ENCODE measurements at places on chromosomes 3 and 15. TPM values are rescaled to one million over a fixed set of nuclear protein-coding genes. Genes with fewer than 3 reads are reported as not detected.

DNA sequence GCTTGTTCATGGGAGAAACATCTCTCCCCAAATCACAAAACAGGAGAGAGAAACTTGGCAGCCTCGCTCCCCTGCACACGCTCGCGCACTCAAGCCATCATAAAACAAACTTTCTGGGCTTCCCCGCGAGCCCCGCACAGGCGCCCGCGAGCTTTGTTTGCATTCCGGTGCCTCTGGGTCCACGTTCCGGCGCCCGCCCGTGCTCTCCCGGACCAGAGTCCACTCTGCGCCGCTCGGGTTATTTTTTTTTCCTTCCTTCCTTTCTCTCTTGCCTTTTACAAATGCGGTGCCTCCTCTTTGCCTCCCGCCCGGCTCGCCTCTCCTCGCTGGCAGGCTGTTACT lies 363 bp downstream of the MAGI1 start:
- DNase-seq: peak; percentile 56

GRCh38 chr3:32564195-32564594 lies 6.5 kb downstream of the DYNC1LI1 start:
- no peak for DNase-seq

GRCh38 chr3:63943678-63944077 lies 31.5 kb upstream of the SCAANT1 start:
- DNase-seq: no peak

DNA sequence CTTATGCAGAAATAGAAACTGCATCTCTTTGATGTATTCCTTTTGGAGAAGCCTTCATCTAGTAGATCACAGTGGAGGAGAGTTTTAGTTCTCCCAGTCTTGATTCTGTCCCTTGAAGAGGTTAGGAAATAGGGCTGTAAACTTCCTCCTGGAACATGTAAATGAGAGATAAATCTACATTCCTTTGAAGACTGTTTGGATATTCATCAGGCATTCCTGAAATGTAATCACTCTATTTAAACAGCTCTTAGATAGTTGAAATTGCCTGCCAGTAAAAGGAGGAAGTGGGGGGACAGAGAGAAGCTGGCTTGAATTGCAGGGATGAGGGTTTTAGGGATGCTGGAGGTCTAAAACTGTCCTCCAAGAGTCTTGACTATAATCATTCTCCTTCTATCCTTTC lies 254.3 kb upstream of the LRRC3B start:
- DNase-seq: no peak

GRCh38 chr3:45547764-45548680 lies 46.5 kb upstream of the LIMD1 start:
- peak; percentile 82 for DNase-seq

- no peak for DNase-seq
These were observed 728.1 kb upstream of the GRM7 start for GRCh38 chr3:6132684-6133432.

GRCh38 chr3:25226747-25227146 lies 201.3 kb upstream of the RARB start:
- no peak for DNase-seq

- DNase-seq: peak; percentile 44
These were observed 41.5 kb upstream of the CFAP161 start for GRCh38 chr15:81092559-81092902.

DNA sequence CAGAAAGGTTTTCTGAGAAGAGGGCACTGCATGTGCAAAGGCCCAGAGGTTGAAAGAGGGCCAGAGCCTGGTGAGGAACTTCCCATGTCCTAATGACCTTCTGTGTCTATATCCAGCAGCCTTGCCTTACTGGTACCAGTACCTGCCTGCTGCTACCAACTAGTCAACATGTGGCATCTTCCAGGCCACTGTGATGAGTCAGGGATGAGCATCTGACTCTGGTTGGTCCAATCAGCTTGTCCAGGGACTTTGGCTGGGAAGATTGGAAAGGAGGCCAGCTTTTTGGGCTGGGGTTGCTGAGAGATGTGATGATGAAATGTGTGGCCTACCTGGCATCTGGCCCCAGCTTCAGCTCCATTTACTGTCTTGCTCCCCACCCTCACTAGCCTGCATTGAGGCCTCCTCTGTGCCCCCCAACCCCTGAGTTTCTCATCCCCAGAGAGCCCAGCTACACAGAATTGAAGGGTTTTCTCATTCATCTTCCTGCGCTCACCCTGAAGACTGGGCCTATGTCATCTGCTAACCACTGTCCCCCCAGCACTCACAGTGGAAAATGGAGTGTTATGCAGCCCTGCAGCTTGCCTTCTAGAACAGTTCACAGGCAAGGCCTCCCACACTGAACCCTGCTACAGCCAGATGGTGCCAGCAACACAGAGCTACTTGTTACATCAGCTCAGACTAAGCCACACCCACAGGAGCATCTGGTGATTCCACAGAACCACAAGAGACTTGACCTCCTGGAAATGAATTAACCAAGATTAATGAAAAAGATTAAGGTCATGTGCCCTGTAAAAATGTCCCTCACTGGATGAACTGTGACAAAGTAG lies 1.3 kb upstream of the TWF2 start:
- DNase-seq: peak; percentile 28

DNA sequence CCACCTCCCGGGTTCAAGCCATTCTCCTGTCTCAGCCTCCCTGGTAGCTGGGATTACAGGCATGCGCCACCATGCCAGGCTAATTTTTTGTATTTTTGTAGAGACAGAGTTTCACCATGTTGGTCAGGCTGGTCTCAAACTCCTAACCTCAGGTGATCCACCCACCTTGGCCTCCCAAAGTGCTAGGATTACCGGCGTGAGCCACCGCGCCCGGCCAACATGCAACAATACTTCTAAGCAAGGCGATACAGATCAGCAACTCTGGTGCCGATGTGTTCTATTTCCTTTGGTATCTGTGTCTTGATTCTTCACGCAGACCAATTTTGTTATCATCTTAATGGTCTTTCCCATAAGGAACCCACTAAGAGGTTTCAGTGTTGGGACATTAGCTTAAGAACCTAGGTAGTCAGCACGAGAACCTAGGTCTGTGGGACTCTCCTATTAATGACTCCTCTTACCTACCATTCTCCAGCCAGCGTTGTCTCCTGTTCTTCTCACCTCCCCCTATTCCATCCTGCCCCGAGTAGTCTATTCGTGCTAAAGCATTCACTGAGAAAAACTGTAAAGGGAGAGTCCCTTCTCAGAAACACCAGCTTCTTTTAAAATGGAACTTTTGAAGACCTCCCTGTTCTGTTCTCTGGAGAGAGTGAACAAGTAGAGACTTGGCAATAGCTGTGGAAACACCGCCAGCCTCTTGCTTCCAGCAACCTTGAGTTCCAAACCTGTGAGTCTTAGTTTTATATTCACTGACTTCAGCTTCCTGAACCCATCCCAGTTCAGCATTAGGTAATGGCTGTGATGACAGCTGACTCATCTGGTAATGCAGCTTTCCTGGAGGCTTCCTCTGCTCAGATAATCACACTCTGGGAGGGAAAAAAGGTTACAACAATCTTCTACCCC lies 61.2 kb downstream of the TSC22D2 start:
- DNase-seq: peak; percentile 67

- DNase-seq: no peak
These were observed 12.1 kb upstream of the CX3CR1 start for GRCh38 chr3:39291903-39292329.

GRCh38 chr3:45555086-45555591 lies 39.4 kb upstream of the LIMD1 start:
- DNase-seq: no peak

DNA sequence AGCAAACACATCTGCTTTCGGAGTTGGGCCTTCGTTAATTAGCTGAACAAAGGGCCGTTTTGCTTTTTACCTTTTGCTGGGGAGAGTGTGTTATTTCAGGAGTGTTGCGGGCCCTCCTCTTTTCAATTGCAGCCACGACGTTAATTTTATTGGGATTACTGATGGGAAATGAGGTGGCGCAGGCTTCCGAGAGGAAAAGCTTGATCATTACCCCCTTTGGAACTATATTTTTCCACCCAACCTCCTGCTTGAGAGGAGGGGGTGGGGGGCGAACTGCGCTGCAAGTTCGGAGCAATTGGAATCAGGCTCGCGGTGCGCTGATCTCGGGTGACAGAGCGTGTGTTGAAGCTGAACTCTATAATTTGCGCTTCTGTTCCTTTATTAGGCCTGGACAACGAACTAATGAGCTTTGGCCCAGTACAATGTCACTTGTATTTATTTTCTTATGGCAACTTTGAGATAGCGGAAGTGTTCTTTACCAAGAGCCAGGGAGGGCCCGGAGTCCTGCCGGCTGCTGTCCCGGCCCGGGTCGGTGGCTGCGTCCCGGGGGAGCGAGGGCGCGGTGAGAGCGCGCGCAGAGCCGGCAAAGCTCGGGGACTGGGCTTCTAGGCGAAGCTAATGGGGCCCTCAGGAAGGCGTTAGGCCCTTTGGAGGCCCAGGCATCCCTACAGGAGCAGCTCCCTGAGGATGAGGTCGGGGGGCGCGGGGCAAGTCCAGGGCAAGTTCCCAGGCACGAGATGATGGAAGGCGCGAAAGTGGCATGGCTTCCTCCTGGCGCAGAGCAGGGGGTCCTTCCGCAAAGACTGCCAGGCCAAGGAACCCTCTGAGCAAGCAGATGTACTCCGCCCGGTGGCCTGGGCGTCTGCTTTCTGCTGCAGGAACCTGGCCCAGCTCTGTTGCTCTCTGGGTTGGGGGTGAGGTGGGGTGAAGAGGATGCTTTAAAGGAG lies 12.9 kb downstream of the NR2F2 start:
- no peak for DNase-seq

- no peak for DNase-seq
These were observed 79.1 kb downstream of the ARRDC4 start for GRCh38 chr15:98039596-98039995.

DNA sequence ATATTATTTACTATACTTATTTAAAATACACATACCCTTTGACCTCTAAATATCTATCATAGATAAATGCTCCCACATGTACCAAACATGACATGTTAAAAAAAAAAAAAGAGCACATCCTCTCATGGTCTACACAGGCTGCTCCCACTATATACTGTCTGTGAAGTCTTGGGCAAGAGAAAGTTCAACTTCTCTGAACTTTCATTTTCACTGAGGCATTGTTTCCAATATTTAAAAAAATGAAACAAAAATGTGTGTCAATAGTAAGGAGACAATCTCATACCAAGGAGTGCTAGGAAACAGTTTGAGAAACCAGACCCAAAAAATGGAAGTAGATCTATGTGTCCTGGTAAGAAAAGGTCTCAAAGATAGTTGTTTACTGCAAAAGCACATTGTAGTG lies 29.3 kb downstream of the SLC4A7 start:
- DNase-seq: no peak

DNA sequence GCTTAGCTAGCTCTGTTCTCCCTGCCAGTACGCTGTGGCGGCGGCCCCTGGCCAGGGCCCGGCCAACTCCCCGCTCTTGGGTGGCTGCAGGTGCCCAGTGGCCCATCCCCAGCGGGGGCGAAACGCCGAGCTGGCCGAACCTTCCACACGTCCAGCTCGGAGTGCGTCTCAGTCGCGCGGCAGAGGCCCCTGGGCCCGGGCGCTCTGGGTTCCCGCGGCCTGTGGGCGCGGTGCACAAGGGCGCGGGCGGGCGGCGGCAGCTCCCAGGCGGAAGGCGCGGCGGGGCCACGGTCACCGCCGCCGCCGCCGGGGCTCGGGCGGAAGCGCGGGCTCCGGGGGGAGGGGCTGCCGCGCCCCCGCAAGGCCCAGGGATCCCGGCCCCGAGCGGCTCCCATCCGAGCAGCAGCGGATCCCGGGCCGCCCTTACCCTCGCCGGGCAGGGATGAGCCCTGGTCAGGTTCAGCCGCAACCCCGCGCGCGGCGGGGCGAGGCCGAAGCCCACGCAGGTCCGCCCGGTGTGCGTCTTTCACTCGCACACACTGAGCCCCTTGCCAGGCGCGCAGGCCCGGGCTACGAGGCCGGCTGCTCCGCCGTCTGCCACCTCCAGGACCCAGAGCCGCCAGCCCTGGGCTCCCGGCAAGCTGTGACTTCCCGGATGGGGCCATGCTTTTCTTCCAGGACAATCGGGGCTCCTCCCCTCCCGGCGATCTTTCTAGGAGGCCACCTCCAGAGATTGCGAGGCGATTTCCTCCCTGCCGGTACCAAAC lies 54.2 kb downstream of the CCDC54 start:
- no peak for DNase-seq

GRCh38 chr15:65948383-65948782 lies 79.1 kb downstream of the RAB11A start:
- DNase-seq: no peak

DNA sequence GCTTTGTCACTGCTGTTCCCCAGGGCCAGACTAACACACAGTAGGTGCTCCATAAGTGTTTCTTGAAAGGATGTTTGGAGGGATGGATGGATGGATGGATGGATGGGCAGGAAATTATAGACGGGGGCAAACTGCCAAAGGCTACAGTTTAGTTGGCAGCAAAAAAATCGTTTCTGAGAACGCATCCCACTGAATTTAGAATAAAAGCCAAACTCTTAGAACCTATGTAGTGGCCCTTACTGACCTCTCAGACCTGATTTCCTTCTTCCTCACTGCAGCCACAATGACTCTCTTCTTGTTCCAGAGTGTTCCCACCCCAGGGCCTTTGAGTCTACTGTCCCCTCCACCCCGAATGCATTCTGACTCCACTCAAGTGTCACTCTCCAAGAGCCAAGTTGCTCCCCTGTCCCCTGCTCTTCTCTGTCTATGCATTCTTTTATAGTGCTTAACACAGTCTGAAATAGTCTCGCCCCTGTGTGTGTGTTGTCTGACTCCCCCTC lies 5.2 kb upstream of the GATA2 start:
- DNase-seq: no peak

CEP63 gene
- 25.6 TPM for total RNA-seq

P3H2 gene
- 37.7 TPM for total RNA-seq

KCNH8 gene
- total RNA-seq: 2.0 TPM

ADGRG7 gene
- total RNA-seq: 0.10 TPM

DAZL gene
- total RNA-seq: not detected

KBTBD13 gene
- total RNA-seq: 0.30 TPM

TMEM42 gene
- total RNA-seq: 7.0 TPM

FEZF2 gene
- not detected for total RNA-seq

CDCP1 gene
- total RNA-seq: 8.5 TPM

GALNT15 gene
- total RNA-seq: 2.5 TPM

SNTN gene
- not detected for total RNA-seq

CCDC71 gene
- total RNA-seq: 9.7 TPM

All from skin of body (tissue), 3 donors.